ENCODE measurements at places on chromosomes 2 and 18.

DNA sequence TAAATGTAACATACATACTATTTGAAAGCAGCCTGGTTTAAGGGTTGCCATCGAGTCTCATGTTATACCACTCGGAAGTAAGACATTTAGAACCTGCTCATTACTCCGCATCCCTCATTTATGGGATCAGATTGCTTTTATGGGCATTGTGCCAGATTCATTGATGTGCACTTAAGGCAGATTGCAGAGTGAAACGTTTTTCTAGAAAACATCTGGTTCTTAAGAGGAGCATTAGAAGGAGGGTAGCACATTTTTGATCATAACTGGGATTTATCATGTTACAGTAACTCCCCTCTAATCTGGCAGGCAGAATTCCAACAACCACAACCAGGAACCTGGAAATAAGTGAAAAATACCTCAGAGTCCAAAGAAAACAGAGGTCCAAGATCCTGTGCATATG is 74.2 kb upstream of the GALNT3 start:
- DNase-seq, result no peak

GRCh38 chr2:232120911-232121310 is 159.4 kb downstream of the DIS3L2 start:
- no peak for DNase-seq

- DNase-seq, result no peak
Observed at GRCh38 chr2:42246562-42246961, 77.4 kb downstream of the EML4 start.

DNA sequence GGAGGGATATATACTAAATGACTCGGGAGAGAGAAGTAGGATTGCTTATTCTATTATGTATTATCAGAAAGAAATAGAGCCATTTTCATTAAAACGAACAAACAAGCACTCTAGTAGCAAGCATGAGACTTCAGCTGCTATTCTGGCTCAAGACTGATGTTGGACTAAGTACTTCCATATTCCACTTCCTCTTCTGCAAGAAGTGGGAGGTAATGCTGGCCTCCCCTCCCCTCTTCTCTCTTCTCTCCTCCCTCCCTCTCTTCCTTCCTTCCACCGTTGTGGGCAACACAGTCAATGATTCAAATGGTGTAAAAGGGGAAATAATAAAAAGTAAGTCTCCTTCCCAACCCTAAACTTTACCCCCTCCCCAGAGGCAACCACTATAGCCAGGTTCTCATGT is 62.6 kb downstream of the EMX1 start:
- DNase-seq, result no peak

GRCh38 chr18:49169037-49169521 is 218.3 kb upstream of the SMAD7 start:
- no peak for DNase-seq

Data from stimulated activated naive B cell treated with anti-CD40 and anti-IgM and Interleukin-4, amounts not matched to agents 10 μg/mL and 1 μg/mL and 100 μg/mL, for 72 hours (primary cell).